Vagina (tissue), 2 donors: ENCODE measurements at places on chromosomes 2 and 18. TPM values are rescaled to one million over a fixed set of nuclear protein-coding genes. Genes with fewer than 3 reads are reported as not detected.

GRCh38 chr2:232418056-232418455 is 11.4 kb downstream of the ALPG start:
- no peaks in the 10 kb centered on the region for H3K36me3 ChIP-seq
- H3K27ac ChIP-seq = no peak overlapping the region
- H3K4me1 ChIP-seq = peaks cover 29% of the 10 kb centered on the region
- H3K27me3 ChIP-seq = peaks cover 11% of the 10 kb centered on the region
- H3K4me3 ChIP-seq = no peak overlapping the region
- DNase-seq = peak; percentile 92

- H3K27me3 ChIP-seq = no peaks in the 10 kb centered on the region
- H3K4me1 ChIP-seq = no peaks in the 10 kb centered on the region
- DNase-seq = no peak
- H3K27ac ChIP-seq = no peak overlapping the region
- H3K36me3 ChIP-seq = no peaks in the 10 kb centered on the region
Measured at GRCh38 chr2:199405241-199405640, 52.5 kb downstream of the SATB2 start.

GRCh38 chr18:9223356-9223755 is 86.8 kb downstream of the ANKRD12 start:
- H3K27me3 ChIP-seq = no peaks in the 10 kb centered on the region
- no peak overlapping the region for H3K4me3 ChIP-seq
- H3K27ac ChIP-seq = no peak overlapping the region
- no peaks in the 10 kb centered on the region for H3K4me1 ChIP-seq
- DNase-seq = no peak

- no peaks in the 10 kb centered on the region for H3K4me1 ChIP-seq
- H3K4me3 ChIP-seq = no peak overlapping the region
- DNase-seq = no peak
Measured at GRCh38 chr2:149388120-149388816, 57.9 kb downstream of the LYPD6 start.

DNA sequence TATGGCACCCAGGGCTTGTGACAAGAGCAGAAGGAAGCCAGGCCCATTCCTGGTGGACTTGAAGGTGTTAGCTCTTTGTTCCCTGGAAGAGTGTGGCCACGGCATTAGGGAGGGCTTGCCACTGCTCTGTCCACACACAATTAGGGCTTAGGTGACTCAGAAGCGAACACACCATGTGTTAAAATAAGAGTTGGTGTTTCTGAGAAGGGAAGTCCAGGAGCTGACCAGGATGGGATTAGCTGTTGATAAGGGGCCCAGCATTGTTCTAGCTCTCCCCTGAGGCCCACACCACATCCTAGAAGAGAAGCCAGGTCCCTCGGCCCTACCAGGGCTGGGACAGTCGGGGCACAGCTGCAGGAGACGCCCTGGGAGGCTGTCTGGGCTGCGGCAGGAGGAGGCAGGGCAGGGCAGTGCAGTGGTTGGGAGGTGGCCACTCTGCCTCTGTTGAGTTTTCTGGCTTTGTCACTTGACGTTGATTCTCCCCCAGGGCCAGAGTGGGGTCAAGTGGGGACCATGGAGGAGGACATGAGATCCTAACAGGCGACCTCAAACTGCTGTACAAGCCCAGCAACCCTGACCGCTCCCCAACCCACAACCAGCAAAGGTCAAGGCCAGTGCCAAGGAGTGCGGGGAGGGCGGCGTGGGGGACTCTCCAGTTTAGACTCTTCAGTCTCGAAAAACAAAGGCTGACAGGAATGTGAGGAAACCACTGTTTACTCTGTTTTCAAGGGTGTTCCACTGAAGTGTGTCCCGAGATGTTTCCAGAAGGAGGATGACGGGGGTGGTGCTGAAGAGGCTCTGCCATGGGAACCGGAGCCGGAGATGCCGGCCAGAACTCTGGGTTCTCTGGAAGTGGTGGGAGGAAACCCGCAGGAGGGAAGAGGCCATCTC is 16.8 kb downstream of the GNLY start:
- H3K4me3 ChIP-seq = no peak overlapping the region
- peaks cover 5% of the 10 kb centered on the region for H3K4me1 ChIP-seq
- peak; percentile 85 for DNase-seq
- H3K36me3 ChIP-seq = no peaks in the 10 kb centered on the region

Gene ARHGAP25
- 9.6 TPM for total RNA-seq

DNA sequence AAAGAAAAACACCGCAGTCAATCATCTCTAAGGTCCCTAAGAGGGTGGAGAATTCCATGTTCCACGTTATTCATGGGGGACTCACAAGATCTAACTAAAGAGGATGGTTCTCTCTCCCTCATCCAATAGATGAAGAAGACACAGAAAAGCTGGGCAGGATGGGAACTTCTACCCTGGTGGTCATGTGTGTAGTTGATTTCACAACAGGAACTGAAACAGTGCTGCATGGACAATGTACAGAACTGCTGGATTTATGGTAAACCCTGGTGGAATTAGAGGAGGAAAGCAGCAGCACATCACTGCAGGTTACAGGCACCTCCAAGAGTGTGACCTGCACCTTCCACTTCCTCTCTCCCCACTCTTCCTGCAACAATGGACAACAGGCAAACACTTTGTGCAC is 31.4 kb downstream of the FECH start:
- no peak for DNase-seq
- no peak overlapping the region for H3K4me3 ChIP-seq

- no peaks in the 10 kb centered on the region for H3K36me3 ChIP-seq
- no peak overlapping the region for H3K27ac ChIP-seq
- H3K4me3 ChIP-seq = no peak overlapping the region
- H3K27me3 ChIP-seq = no peaks in the 10 kb centered on the region
- peaks cover 8% of the 10 kb centered on the region for H3K4me1 ChIP-seq
Measured at GRCh38 chr2:232282508-232283055, 96.0 kb upstream of the ALPP start.

Gene SMC6
- 33.6 TPM for total RNA-seq

GRCh38 chr2:149221898-149222297 is 108.5 kb upstream of the LYPD6 start:
- H3K27ac ChIP-seq = no peak overlapping the region
- no peaks in the 10 kb centered on the region for H3K36me3 ChIP-seq
- no peaks in the 10 kb centered on the region for H3K27me3 ChIP-seq
- no peak for DNase-seq

DNA sequence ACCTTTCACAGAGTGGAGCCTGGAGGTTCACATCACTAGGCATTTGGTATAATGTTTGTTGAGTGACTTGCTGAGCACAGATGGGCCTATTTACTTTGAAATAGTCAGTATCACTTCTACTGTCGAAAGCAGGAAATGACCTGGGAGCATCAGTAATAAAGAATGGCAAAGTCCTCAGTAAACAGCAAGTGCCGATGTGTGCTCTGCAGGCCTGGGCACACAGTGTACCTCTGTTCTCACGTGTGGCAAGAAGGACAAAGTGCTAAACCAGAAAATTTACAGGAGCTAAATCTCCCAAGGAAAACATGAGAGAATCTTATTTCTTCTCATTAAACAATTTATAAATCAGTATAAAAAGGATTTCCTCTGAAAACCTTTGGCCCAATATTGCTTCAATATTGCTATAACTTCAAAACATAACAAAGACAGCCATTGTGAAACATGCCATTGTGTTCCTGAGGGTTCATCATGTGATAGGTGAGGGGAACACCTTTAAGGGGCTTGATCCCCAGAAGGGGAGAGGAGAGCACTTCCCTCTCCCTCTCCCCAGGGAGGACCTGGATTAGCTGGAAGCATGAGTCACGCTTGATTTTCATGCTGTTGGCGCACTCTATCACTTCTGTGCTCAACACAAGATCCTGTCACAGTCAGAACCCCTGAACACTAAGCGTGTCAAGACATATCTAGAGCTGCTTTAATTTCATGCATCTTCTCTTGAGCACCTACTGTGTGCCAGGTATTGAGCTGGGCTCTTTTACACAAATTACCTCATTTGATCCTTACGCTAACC is 131.5 kb upstream of the SMAD2 start:
- H3K27me3 ChIP-seq = no peaks in the 10 kb centered on the region
- H3K4me1 ChIP-seq = peaks cover 62% of the 10 kb centered on the region
- no peaks in the 10 kb centered on the region for H3K36me3 ChIP-seq
- DNase-seq = no peak
- H3K4me3 ChIP-seq = no peak overlapping the region

Gene CNGA3
- total RNA-seq = not detected

Gene FEV
- not detected for total RNA-seq

DNA sequence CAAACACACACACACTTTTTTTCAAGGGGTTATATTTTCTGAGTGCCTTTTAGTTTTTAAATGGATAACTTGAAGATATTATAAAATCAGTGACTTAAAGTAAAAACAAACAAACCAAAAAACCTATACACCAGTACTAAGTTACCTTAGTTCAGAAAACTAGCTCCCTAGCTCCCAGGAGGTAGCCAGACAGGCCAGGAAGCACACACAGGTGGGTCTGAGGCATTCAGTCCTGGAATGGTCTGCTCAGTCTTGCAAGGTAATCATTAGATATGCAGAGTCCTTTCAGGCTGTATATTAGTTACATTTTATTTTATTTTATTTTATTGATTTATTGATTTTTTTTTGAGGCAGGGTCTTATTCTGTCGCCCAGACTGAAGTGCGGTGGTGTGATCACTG is 10.7 kb upstream of the DYNC2LI1 start:
- no peak overlapping the region for H3K27ac ChIP-seq
- no peaks in the 10 kb centered on the region for H3K27me3 ChIP-seq
- no peaks in the 10 kb centered on the region for H3K36me3 ChIP-seq
- DNase-seq = no peak
- H3K4me3 ChIP-seq = no peak overlapping the region

Gene EVX2
- total RNA-seq = 0.98 TPM

DNA sequence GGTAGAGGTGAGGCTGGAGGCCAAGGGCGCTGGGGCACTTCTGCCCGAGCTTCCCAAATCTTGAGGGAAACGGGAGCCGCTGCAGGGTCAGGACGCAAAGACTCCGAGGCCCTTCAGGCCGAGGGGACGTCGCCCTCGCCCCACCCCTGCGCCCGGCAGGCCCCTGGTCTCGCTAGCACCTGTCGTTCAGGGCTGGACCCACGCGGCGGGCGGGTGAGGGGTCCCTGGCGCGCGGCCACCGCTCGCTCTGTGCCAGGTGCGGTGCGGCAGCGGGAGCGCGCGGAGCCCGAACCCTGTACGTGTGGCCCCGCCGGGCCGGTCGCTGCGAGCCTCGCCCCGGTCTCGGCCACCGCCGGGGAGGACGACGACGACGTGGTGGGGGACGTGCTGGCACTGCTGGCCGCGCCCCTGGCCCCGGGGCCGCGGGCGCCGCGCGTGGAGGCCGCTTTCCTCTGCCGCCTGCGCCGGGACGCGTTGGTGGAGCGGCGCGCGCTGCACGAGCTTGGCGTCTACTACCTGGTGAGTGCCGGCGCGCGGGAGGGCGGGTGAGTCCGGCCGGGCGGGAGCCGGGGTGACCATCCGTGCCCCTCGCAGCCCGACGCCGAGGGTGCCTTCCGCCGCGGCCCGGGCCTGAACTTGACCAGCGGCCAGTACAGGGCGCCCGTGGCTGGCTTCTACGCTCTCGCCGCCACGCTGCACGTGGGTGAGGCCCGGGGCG is 4.9 kb downstream of the ERFE start:
- no peak overlapping the region for H3K27ac ChIP-seq
- DNase-seq = no peak
- peaks cover 7% of the 10 kb centered on the region for H3K4me1 ChIP-seq
- H3K4me3 ChIP-seq = peak overlapping the region; percentile 33
- no peaks in the 10 kb centered on the region for H3K27me3 ChIP-seq
- no peaks in the 10 kb centered on the region for H3K36me3 ChIP-seq

Gene GPC1
- 73.2 TPM for total RNA-seq

DNA sequence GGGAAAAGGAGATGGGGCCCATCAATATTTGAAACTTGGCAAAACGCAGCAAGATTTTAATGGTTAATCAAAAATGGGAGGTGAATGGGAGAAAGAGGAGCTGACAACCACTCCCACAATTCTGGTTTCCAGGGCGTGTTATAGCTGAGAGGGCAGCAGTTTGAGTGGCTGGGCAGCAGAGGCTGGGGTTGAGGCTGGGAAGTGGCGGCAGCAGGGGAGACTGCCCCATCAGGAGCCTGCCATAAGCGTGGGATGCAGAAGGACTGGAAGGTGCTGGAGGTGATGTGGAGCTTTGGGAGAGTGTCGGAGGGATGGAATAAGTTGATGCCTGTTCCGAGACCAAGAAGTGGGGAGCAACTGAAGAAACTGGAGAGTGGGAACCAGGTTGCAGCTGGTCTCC is 48.9 kb upstream of the SH3RF3 start:
- no peaks in the 10 kb centered on the region for H3K4me1 ChIP-seq
- DNase-seq = no peak
- no peaks in the 10 kb centered on the region for H3K36me3 ChIP-seq
- no peaks in the 10 kb centered on the region for H3K27me3 ChIP-seq
- H3K27ac ChIP-seq = no peak overlapping the region

GRCh38 chr2:147172493-147173188 is 672.2 kb upstream of the ACVR2A start:
- no peak overlapping the region for H3K27ac ChIP-seq
- no peaks in the 10 kb centered on the region for H3K36me3 ChIP-seq
- H3K4me3 ChIP-seq = no peak overlapping the region
- no peaks in the 10 kb centered on the region for H3K4me1 ChIP-seq
- H3K27me3 ChIP-seq = no peaks in the 10 kb centered on the region

GRCh38 chr18:46411867-46412690 is 244.9 kb downstream of the LOXHD1 start:
- H3K27me3 ChIP-seq = no peaks in the 10 kb centered on the region
- peaks cover 31% of the 10 kb centered on the region for H3K4me1 ChIP-seq
- no peaks in the 10 kb centered on the region for H3K36me3 ChIP-seq

- DNase-seq = no peak
- H3K4me1 ChIP-seq = no peaks in the 10 kb centered on the region
- no peaks in the 10 kb centered on the region for H3K36me3 ChIP-seq
Measured at GRCh38 chr2:145931781-145932395, 1412.0 kb upstream of the ZEB2 start.

Gene DHRS9
- not detected for total RNA-seq

DNA sequence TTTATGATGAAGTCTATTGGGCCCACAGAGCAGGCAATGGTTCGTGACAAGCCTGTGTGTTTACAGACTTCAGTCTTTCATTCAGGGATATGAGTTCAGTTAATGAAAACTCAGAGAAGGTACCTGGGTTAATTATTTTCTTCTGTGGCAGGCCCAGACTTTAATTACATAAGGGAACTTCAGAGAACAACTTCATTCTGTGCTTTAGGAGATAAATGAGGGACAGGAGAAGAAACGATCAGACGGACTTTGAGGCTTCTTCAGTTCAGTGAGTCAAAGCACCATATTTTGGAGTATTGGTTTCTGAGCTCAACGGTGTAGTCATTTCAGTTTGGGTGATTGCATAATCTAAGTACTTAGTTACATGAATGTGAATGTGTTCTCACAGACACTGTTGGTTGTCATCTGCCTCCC is 203.0 kb upstream of the KCNJ3 start:
- no peak for DNase-seq
- no peaks in the 10 kb centered on the region for H3K4me1 ChIP-seq
- H3K4me3 ChIP-seq = no peak overlapping the region
- H3K27ac ChIP-seq = no peak overlapping the region
- H3K36me3 ChIP-seq = no peaks in the 10 kb centered on the region
- H3K27me3 ChIP-seq = no peaks in the 10 kb centered on the region

DNA sequence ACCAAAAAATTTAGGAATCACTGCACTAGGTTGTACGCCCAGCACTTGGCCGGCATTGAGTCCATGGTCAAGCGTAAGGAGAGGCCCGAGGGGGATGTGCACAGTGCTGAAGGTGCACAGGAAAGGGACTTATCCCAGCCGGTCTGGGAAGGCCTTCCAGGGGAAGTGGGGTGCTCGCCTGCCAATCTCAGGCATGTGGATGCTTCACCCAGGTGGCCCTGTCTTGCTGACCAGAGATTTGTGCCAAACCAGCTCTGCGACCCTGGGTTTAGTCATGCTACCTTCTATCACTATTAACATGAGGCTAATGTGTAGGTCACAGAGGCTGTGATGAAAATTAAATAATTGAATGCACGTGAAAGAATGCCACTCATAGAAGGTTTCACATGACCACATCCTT is 1.7 kb upstream of the ITM2C start:
- H3K4me3 ChIP-seq = no peak overlapping the region
- H3K27me3 ChIP-seq = no peaks in the 10 kb centered on the region
- DNase-seq = no peak

Gene C1QL2
- total RNA-seq = not detected
